ENCODE measurements at places on chromosomes 5 and 9.
A peak's percentile ranks its signal among the peaks of the same experiment; 100 is the strongest.

- DNase-seq = peak; percentile 1
Measured at GRCh38 chr5:64074533-64074932, 91.1 kb upstream of the RNF180 start.

DNA sequence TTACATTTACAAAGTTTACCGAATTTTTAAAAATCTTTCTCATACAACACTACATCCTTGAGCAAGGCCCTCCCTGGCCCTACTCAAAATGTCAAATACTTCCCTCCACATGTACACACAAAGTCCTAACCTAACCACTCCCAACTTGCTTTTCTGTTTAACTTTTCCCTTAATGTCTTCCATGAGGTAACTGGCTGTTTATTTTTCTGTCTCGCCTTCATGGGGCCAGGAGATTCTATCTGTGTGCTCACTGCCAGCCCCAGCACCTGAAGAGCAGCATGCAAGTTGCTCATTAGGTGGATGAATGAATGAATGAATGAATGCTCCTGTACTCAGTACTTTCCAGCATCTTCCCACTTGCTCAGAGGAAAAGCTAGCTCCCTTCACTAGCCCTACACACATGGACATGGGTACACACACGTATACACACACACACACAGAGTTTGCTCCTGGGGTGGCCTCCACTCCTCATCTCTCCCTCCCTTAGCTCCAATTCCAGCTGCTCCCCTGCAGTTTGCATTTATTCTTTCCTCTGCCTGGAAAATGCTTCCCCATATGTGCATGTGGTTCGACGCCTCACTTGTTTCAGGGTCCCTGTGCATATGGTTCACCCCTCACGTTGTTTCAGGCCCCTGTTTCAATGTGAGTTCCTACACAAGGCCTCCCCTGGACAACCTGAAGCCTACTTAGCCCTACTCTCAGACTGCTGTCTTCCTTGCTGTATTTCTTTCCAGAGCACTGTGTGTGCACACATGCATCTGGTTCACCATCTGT is 165.2 kb downstream of the ROR2 start:
- no peak for DNase-seq

- no peak for DNase-seq
Measured at GRCh38 chr9:86641970-86642369, 287.8 kb upstream of the TUT7 start.

DNA sequence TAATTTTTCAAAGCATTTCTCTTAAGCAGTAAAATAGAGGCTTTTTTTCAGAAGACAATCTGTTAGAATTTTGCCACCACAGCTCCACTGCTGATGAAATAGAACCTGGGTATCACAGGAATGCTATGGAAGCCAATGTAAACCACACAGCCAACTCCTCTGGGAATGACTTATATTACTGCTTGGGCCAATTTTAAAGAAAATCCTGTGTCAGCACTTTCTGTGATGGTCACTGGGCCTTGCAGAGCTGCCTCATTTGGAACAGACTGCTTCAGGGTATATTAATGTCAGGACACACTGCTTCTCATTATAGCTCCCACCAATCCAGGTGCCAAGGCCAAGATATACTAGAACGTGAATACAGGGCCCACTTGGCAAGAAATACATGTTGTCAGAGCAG is 144.1 kb upstream of the ACTBL2 start:
- no peak for DNase-seq

DNA sequence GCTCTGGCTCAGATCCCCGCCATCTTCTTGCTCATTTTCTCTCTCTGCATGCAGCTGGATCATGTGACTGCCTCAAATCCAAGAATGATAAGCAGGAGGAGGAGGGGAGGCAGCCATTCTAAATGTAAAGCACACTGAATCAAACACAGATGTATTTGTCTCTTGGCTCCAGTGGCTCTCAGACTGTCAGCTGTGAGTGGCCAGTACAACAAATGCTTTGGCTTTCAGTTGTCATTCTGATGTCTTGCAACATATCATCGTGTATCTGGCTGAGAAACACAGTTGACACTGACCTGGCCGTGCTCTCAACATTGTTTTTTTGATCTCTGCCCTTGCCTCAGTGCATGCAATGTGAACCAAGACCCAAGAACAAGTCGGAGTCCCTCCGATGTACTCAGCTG is 233.1 kb downstream of the ADAMTSL1 start:
- DNase-seq = no peak

- no peak for DNase-seq
Measured at GRCh38 chr5:43073597-43074546, 33.8 kb upstream of the ANXA2R start.

Data from left renal cortex interstitium (tissue), 4 donors.